ENCODE measurements at places on chromosomes 13 and 19.

DNA sequence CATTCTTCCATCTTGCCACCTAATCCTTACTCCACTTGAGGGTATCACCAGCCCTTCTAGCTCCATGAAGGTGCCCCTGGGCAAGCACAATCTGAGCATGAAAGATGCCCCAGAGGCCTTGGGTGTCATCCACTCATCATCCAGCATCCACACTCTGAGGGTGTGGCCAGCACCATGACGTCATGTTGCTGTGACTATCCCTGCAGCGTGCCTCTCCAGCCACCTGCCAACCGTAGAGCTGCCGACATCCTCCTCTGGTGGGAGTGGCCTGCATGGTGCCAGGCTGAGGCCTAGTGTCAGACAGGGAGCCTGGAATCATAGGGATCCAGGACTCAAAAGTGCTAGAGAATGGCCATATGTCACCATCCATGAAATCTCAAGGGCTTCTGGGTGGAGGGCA is 3.1 kb upstream of the KLK3 start:
- DNase-seq, result no peak

DNA sequence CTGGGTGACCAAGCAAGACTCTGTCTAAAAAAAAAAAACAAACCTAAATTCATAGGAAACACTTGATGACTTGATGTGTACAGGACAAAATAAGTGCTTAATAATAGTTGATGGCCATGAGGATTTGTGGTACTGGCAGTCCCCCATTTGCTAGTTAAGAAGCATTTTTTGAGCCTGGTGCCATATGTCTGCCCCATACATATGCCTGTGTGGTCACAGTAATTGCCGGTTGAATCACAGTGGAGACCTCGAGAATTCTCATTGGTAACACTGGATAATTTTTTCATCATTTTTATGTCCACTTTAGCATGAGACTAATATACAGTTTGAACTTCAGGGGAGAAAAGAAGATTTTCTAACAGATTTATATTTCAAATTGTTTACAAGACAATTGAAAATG is 79.2 kb downstream of the LRCH1 start:
- no peak for DNase-seq

- no peak for DNase-seq
These were observed 2.3 kb upstream of the ADAT3 start for GRCh38 chr19:1902923-1903322.

DNA sequence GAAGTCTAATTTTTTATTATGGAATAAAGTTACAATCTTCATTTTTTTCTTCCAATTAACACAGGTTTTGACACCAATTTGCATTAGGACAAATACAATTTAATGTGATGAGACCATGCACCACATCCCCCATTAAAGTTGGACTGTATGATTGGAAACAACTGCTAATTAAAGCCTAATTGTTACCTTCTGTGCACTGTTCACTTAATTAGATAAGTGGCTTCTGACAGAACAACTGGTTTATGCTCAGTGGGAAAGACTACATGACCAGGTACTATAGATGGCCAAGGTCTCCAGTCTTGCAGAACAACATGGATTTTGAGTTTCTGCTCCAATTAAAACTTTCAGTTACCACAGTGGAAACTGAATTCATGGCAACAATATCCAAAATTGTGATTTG is 198.1 kb downstream of the FGF14 start:
- DNase-seq, result no peak

DNA sequence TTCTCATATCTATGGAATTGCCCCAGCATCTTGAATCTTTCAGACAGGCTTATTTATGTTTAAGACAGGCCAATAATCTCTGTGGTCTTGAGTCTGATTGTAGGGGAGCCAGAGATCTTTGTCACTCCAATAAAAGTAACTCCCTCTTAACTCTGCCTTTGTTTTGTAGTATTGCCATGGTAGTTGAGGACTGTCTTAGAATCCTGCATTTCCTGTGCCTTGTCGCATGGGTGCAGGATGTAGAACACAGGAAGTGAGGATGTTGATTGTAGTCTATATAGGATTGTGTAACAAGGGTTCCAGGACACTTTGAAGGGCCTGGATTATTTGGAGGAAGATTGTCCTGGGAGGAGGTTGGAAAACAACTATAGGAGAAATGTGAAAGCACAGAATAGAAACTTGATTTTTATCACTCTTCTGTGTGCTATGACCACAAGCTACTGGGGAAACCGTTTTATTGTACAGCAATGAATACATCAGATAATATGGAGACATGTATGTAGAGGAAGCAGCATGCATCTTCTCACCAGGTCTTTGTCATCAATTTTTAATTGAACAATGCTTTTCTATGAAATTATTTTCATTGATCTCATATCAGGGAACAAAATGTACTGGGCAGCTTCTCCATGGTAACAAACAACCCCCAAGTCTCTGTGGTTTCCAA is 411.7 kb downstream of the FGF9 start:
- no peak for DNase-seq

GRCh38 chr19:39126312-39127187 is 964 bp downstream of the PAK4 start:
- DNase-seq, result no peak

DNA sequence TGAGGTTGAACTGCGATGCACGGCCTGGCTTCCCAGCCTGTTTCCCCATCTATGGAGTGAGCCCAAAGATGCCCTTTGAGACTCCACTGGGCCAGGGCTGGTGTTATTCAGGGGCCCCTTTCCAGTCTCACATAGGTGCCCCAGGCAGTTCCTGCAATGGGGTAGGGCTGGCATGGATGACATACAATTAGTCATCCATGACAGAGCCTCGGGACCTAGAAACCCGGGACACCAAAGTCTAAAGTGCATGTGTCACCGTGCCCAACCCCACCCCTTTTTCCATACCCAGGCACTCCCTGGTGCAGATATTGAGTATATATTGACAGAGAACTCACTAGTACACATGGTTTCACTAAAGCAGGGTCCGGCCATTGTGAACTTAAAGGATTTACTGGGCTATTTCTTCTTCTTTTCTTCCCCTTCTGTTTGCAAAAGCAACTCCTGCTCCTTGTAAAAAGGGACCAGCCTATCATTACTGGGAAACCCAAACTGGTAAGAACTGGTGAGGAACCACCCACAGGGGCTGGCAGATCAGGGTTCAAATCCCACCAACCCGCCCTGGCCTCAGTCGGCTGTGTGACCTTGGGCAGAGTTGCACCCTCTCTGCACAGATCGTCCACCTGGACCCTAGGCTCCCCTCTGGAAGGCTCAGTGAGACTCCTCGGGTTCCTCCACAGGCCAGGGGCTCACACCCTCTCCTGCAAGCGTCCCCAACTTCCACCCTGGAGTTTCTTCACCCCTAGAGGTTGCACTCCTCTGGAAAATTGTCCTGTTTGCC is 2.7 kb downstream of the B3GNT3 start:
- no peak for DNase-seq

GRCh38 chr19:41939861-41940730 is 11.8 kb upstream of the ERFL start:
- DNase-seq, result no peak

DNA sequence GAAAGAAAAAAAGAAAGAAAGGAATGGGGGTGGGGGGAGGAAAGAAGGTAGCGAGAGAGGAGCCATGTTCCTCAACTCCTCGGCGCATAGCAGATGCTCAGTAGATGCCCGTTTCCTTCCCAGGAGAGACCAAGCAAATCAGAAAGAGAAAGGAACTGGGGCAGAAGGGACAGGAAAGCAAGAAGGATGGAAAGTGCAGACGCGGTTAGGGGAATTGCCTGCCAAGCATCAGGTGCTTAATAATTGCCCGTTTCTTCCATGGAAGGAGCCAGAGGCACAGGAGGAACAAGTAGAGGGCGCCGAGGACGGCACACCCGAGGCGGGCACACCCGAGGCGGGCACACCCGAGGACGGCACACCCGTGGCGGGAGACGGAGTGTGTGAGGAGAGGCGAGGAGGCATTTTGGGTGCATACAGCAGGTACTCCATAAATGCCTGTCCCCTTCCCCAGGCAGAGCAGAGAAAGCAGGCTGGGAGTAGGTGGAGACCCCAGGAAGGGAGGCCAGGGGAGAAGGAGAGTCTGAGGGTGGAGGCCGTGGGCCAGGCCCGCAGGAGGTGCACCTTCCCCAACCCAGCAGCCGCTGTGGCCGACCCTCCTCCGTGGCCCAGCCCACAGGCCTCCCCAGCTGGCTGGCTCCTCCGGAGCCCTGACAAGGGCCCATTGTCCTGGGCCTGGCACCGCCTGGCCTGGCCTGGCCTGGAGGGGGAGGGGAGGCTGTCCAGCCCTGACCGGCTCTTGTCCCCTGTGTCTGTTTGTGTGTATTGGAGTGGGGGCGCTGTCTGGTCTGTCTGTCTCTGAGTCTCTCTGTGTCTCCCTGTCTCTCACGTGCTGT is 14.6 kb downstream of the JOSD2 start:
- no peak for DNase-seq

GRCh38 chr13:79451500-79451962 is 29.4 kb upstream of the NDFIP2 start:
- peak; percentile 50 for DNase-seq

GRCh38 chr13:95955719-95956118 is 97.5 kb downstream of the UGGT2 start:
- no peak for DNase-seq

DNA sequence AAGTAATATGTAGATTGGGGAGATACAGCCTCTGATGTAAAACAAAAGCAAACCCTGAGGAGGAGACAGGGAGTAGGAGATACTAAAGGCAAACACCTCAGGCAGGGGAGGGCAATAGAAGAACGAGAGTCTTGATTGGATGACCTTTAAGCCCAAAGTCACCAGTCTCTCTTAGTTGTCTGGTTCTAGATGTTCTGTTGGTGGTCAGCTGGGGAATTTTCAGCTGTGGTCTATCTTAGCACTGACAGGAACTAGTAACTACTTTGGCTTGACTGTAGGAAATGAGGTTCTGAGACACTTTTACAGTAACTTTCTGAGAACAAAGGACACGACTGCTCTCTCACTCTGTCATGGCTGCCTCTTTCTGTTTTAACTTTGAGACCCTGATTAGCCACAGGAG is 290.7 kb upstream of the MIR17HG start:
- DNase-seq, result no peak

GRCh38 chr19:31352296-31352781 is 3.1 kb upstream of the TSHZ3 start:
- DNase-seq, result no peak

GRCh38 chr13:50370303-50370950 is 355.2 kb downstream of the KCNRG start:
- DNase-seq, result no peak

GRCh38 chr19:4591320-4591719 is 31.8 kb upstream of the SEMA6B start:
- DNase-seq, result no peak

DNA sequence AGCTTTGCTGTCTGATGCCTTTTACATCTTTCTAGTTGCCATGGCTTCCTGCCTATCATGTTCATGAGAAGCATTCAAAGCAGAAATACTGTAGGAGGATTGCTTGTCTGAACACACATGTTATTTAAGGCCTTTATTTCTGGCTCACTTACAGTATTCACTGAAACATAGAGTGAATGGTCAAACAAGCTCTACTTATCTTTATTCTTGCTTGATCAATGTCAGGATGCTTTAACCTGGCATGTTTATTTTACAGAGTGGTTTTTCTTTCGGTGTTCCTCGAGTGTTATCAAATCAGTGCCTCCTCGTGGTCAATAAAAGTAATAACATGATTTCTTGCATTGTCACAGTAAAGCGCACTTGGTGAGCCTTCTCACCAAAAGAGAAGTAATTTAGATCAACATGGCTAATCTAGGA is 73.5 kb upstream of the PCDH17 start:
- DNase-seq, result no peak

GRCh38 chr13:87138866-87139265 is 532.3 kb upstream of the SLITRK5 start:
- DNase-seq, result no peak

- no peak for DNase-seq
These were observed 34.0 kb downstream of the C13orf46 start for GRCh38 chr13:113939944-113940297.

GRCh38 chr13:71607575-71607974 is 259.4 kb downstream of the DACH1 start:
- no peak for DNase-seq

DNA sequence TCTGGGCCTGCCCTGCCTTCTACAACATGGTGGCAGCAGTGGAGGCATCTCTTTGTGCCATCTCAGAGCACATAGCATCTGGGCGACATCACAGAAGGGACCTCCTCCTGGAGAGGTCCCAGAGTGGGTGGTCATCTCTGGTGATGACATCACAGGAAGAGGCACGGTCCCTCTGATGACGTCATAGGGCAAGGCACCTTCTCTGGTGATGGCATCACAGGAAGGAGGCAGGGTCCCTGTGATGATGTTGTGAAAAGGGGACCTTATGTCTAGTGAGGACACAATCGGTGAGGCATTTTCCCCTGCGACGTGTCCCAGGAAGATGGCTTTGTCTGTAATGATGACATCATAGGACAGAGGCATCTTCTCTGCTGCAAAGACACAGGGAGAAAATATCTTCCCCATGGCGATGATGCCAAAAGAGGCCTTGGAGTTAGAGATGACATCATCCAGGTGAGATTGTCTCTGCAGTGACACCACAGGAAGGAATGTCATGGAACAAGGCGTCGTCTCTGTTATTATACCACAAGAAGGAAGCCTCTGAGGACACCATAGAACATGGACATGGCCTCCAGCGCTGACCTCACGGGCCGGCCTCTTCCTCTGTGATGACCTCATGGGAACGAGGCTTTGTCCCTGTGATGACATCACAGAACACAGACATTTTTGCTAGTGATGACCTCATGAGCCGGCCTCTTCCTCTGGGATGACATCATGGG is 10.7 kb downstream of the SHISA7 start:
- no peak for DNase-seq

GRCh38 chr19:8248348-8249328 is 39.5 kb downstream of the CERS4 start:
- no peak for DNase-seq

DNA sequence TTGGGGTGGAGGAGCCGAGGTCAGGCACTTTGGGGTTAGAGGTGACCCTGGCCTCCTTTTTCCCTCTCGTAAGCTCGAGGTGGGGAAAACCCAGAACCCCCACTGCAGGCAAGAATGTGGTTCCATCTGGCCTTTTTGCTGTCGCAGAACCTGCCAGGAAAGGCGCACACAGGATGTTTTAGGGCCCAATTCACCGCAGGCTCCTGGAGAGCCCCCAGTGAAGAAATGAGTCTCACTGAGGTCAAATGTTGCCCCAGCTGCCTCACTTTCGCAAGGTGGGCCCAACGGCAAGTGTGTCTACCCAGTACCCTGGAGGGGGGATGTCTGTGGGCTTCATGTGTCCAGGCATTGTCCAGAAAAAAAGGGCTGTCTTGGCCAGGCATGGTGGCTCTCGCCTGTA is 61.8 kb downstream of the PEX11G start:
- DNase-seq, result no peak

DNA sequence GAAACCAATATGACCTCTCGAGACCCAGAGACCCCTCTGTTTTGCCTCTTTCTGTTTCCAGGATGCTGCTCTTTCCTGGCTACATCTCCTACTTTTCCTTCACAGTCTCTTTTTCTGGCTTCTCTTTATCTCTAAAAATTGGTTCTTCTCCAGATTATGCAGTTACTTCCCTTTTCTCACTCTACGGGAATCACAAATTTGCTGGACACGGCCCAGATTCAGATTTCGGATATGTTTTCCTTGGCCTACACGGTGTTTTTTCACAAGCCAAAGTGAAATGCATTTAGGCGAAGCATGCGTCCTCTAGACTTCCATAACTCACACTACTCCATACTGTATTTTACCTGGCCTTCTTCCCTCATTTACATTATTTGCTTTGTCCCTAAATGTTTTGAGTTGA is 214.7 kb upstream of the MIR17HG start:
- DNase-seq, result no peak
